Aorta (tissue), 5 donors: ENCODE measurements at places on chromosomes 12 and 14. TPM values are rescaled to one million over a fixed set of nuclear protein-coding genes. Genes with fewer than 3 reads are reported as not detected.

The PLXNC1 gene
- total RNA-seq, result 7.5 TPM

The RNF212B gene
- total RNA-seq, result not detected

DNA sequence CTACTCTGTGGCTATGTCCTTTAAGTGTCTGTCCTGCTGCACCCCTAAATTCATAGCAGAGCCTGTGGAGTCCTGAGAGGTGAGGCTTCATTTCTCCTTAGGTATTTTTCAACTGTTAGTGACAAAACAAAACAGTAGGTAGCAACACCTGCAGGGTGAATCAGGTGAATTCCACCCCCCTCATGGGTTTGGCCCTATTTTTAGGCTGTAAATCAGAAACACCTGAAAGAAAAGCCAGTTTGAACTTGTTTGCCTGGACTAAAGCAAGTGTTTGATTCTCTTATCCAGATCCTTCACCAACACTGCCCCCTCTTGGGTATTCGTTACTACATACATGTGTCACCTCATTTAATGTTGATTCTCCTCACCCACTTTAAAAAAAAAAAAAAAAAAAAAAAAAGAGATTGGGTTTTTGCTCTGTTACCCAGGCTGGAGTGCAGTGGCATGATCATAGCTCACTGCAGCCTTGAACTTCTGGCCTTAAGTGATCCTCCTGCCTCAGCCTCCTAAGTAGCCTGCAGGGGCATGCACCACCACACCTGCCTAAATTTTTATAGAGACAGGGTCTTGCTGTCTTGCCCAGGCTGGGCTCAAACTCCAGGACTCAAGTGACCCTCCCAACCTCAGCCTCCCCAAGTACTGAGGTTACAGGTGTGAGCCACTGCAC is 10.3 kb downstream of the TBPL2 start:
- H3K36me3 ChIP-seq, result no peaks in the 10 kb centered on the region
- H3K4me3 ChIP-seq, result no peak overlapping the region
- no peaks in the 10 kb centered on the region for H3K4me1 ChIP-seq
- no peak overlapping the region for H3K27ac ChIP-seq
- no peaks in the 10 kb centered on the region for H3K27me3 ChIP-seq
- DNase-seq, result no peak

DNA sequence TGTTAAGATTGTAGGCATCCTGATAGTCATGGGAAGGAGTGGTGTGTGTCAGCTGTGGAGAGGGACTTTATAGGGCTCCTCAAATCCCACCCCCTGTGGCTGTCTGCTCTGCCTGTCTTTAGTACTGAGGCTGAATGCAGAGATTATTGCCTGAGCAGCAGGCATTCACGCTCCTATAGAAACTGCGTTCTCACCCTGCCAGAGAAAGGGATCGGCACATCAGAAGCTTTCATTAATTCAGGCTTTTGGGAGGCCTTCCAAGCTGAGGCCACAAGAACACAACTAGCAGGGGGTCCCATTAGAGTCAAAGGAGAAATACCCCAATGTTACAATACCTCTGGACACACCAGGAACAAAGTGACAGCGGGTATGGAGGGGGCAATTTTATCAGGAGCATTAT is 12.6 kb downstream of the KCNK10 start:
- H3K27me3 ChIP-seq, result no peaks in the 10 kb centered on the region
- no peaks in the 10 kb centered on the region for H3K4me1 ChIP-seq
- no peak overlapping the region for H3K4me3 ChIP-seq
- no peak overlapping the region for H3K27ac ChIP-seq
- no peak for DNase-seq

- H3K27ac ChIP-seq, result no peak overlapping the region
- no peak overlapping the region for H3K4me3 ChIP-seq
- H3K27me3 ChIP-seq, result no peaks in the 10 kb centered on the region
- peaks cover 4% of the 10 kb centered on the region for H3K36me3 ChIP-seq
- H3K4me1 ChIP-seq, result no peaks in the 10 kb centered on the region
Measured at GRCh38 chr12:118073768-118074167, 12.8 kb upstream of the WSB2 start.

GRCh38 chr12:84034871-84035270 is 877.7 kb downstream of the SLC6A15 start:
- H3K4me3 ChIP-seq, result no peak overlapping the region
- no peaks in the 10 kb centered on the region for H3K4me1 ChIP-seq
- H3K27ac ChIP-seq, result no peak overlapping the region
- no peaks in the 10 kb centered on the region for H3K27me3 ChIP-seq
- no peaks in the 10 kb centered on the region for H3K36me3 ChIP-seq
- DNase-seq, result no peak

DNA sequence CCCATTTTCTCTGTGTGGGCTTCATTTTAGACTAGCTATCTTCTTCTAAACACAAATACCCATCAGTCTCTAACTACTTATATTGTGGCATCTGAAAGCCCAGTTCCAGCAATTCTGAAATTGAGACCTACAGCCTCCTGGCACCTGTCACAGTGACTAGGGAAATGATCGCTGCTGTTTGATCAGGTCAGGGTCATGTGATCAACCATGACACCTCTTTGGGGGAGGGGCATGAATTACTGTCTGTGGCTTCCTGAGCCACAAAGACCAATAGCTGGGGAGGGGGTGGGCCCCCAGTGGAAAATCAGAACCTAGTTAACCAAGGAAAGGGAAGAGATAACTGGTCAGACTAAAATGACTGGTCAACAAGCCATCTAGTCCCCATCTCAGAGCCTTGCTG is 14.1 kb downstream of the WSCD2 start:
- no peak for DNase-seq
- H3K4me3 ChIP-seq, result no peak overlapping the region
- H3K36me3 ChIP-seq, result no peaks in the 10 kb centered on the region
- H3K27me3 ChIP-seq, result no peaks in the 10 kb centered on the region
- no peak overlapping the region for H3K27ac ChIP-seq
